ENCODE measurements at places on chromosomes 1 and 21.

- no peak for DNase-seq
These were observed 15.6 kb downstream of the LDLRAP1 start for GRCh38 chr1:25559031-25559430.

- no peak for DNase-seq
These were observed 45.4 kb downstream of the ETS2 start for GRCh38 chr21:38851101-38851500.

DNA sequence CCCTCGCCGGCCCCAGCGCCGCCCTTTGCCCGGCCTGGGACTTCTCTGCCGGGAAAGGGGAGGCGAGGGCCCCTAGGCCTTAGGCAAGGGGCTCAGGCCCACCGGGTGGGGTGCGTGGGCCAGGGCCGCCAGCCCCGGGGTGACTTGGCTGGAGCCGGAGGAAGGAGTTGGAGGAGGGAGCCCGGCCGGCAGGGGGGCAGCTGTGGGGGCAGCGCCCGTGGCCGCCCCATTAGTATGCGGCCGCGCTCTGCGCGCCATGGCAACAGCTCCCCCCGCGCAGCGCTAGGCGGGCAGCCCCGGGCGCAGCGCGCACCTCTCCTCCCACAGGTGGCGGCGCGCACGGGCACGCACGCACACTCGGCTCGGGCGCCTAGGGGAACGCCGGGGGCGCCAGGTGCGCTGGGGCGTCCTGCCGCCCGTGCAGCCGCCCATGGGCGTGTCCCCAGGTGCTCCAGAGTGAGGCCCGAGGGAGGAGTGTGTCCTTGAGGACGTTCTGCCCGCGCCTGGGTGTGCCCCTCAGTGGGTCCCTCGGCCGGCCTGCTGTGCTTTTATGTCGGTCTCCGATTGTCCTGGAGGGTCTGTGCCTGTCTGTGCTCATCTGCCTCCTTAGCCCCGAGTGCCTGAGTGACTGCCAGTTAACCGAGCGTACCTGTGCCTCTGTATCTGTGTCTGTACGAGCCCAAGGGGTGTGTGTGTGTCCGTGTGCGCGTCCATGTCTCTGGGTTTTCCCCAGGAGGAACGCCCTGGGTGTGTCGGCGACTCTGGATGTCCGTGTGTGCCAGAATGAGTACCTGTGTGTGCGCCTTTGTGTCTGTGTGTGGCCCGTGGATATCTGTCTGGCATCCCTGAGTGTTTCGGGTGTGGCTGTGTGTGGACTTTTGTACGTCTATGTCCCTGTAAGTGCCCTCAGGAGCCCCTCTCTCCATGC is 38.2 kb upstream of the WASF2 start:
- DNase-seq, result no peak

DNA sequence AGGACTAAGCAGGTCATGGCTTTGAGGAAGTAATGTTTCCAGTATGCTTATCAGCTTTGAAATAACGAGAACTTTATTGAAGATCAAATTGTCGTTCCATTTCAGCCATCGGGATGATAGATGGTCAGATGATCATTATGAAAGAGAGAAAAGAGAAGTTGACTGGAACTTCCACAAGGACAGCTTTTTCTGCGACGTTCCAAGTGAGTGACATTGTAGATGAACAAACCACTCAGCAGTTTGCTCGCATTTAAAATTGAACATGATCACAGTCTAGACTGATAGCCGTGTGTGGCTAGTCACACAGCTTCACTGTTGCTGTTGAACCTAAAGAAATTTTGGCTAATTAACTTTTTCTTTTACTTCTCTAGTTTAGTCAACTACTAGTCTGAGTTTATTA is 151.1 kb downstream of the TLR5 start:
- DNase-seq, result no peak

DNA sequence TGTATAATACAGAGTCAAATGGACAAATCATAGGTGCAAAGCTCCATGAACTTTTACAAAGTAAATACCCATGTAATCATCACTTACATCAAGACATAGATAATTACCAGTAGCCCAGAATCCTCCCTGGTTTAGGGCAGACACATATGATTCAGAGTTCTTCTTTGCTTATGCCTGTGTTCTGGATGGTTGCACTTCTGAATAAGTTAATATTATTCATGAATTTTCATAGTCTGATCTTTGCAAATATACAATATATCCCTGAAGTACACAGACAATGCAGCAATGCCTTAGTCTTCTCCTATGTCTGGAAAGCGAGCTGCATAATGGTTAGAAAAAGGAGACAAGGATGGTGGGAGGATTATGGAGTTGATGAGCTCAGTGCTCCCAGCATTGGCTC is 122.4 kb upstream of the PLXNA2 start:
- no peak for DNase-seq

DNA sequence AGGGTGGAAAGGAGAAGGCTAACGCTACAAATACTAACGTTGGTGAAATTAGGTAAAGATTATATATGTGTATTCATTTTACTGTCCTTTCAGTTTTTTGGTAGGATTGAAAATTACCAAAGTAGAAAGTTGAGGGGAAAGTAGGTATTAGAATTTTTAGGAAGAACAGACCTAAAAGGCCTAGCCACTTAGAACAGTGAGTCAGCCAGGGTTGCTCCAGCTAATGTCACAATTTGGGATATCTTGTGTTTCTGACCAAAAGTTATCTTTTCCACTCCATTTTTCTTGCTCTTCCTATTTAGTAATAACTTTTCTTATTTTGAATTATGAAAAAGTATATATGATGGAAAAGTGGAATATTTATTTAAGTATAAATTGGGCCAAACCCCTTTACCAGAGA is 40.1 kb downstream of the F3 start:
- DNase-seq, result no peak

DNA sequence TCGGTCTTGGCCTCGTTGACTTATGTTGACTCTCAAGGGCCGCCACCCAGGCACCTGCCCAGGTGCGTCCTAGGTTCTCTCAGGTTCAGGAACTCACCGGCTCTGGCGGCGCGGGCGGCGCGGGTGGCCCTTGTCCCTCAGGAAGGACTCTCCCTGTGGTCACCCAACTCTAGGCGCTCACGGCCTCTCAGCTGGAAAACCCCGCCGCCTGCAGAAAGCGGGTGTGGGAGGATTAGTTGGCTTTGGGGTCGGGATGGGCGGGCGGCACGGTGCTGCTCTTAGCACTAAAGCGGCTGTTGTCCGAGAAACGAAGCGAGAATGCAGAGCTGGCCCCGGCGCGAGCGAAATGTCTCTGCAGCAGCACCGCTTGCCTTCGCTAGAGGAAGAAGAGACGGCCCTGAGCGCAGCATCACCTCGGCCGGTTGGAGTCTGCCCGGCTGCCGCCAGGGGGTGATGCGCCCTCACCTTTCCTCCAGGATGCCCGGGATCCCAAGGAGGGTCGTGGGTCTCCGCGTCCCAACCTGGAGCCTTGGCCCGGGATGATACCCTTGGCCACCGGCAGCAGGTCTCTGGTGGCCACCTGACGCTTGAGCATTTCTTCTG is 8.1 kb upstream of the TADA1 start:
- DNase-seq, result no peak

- DNase-seq, result no peak
These were observed 104.4 kb downstream of the UCHL5 start for GRCh38 chr1:192954705-192955265.

DNA sequence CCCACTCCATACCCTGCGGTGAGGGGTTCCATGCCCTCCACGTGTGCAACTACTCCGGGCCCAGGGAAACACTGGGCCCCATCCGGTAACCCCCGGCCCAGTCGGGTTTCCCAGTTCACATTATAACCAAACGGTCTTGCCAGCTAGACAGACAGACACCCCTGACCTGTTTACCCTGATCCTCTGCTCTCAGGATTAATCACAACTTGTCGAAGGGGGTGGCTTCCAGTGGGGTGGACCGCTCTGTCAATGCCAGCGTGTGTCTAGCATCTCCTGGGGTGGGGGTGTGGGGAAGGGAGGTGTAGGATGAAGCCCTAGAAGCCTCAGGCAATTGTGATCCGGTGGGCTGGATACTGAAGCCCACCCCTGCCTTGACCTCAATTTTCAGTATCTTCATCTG is 4.6 kb upstream of the OLIG2 start:
- DNase-seq, result no peak

GRCh38 chr21:41602531-41602930 is 94.6 kb upstream of the TMPRSS2 start:
- DNase-seq, result no peak

- DNase-seq, result peak; percentile 94
These were observed 79.2 kb downstream of the MAN1C1 start for GRCh38 chr1:25695771-25696311.

GRCh38 chr1:27569506-27570291 is 34.2 kb downstream of the AHDC1 start:
- no peak for DNase-seq

DNA sequence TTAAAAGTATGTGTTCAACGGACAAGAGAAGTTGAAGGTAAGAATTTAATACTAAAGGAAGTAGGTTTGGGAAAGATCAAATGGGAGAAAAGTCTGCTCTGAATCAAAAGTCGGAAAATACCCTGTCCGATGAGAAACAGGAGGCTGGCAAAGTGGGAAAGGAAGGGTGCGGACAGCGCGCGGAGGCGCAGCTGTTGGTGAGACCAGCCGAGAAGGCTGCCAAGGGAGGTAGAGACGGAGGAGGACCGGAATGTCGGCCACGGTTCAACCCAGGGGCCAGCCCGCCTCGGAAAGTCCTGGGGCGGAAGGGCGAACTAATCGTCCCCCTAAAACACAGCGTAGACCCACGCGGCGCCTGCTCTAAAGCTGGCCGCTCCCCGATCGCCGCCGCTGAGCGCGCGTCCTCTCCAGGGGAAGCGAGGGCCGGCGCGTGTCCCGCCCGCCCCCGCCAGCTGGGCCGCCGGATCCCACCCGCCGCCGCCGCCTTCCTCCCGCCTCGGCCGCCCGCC is 639 bp upstream of the SPATA1 start:
- peak; percentile 64 for DNase-seq

DNA sequence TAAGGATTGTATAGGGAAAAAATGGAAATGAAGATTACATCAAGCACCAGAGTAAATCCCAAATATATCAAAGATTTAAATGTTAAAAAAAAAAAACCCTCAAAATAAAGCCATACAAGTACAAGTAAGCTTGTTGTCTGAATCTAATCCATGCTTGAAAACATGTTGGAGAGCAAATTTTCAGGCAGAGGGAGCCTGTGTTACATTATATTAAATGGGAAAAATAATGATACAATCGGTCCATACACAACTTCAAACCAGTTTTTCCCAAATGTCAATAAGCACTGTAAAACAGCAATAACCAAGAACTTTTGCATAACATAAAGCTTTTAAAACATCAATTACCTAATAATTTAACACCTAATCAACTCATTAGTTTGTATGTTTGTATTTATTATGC is 949.4 kb upstream of the ADGRL4 start:
- no peak for DNase-seq

- DNase-seq, result no peak
These were observed 67.5 kb downstream of the RGL1 start for GRCh38 chr1:183872403-183872802.
